ENCODE measurements at places on chromosomes 12 and 14.

- no peak for DNase-seq
These were observed 231.9 kb downstream of the C12orf75 start for GRCh38 chr12:105562199-105562971.

GRCh38 chr12:32303174-32303549 is 96.2 kb upstream of the FGD4 start:
- DNase-seq, result no peak

GRCh38 chr14:104187931-104188726 is 49.7 kb downstream of the KIF26A start:
- no peak for DNase-seq

DNA sequence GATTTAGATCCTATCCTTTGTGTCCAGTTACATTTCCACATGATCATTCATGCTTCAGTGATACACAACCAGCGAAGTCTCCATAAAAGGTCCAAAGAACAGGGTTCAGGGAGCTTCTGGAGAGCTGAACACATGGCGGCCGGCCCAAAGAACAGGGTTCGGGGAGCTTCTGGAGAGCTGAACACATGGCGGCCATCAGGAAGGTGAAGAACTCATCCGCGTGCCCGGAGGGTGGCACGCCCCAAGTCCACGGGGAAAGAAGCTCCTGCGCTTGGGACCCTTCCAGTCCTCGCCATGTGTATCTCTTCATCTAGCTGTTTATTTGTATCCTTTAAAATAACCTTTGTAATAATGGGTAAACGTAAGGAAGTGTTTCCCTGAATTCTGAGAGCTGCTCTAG is 91.9 kb upstream of the FLRT2 start:
- DNase-seq, result no peak

- DNase-seq, result no peak
These were observed 4.6 kb upstream of the ATN1 start for GRCh38 chr12:6923003-6923732.

GRCh38 chr12:47079468-47079980 is at the start of the genes AMIGO2 and PCED1B:
Gene AMIGO2, minus strand, starts transcription at chr12:47079959. Its CDS starts 957 bp downstream, at chr12:47079002.
Gene PCED1B, plus strand, starts transcription at chr12:47079621. Its CDS starts 155,443 bp downstream, at chr12:47235064.
- DNase-seq, result peak; percentile 71
